ENCODE measurements at places on chromosomes 4 and X.

GRCh38 chrX:20361890-20362262, 95.2 kb upstream of the RPS6KA3 start:
- DNase-seq, result no peak

GRCh38 chr4:95638920-95639501, 90.2 kb upstream of the UNC5C start:
- DNase-seq, result no peak

DNA sequence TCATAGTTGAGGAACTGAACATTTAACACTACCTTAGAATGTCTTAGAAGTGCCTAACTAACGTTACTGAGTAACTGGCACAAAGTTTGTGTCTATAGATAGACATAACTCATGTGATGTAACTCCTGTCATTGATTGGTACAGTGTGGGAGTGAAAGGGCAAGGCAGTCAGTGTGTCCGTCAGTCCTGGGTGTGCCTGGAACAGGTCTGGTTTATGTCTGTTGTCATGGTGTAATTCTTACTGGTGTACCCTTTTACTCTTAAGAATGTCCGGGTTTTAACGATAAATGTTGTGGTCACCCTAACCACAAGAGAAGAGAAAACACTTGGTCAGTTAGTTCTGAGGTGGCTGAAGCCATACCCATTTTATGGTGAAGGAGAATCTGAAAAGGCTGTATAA, 93.1 kb upstream of the ESX1 start:
- DNase-seq, result no peak

DNA sequence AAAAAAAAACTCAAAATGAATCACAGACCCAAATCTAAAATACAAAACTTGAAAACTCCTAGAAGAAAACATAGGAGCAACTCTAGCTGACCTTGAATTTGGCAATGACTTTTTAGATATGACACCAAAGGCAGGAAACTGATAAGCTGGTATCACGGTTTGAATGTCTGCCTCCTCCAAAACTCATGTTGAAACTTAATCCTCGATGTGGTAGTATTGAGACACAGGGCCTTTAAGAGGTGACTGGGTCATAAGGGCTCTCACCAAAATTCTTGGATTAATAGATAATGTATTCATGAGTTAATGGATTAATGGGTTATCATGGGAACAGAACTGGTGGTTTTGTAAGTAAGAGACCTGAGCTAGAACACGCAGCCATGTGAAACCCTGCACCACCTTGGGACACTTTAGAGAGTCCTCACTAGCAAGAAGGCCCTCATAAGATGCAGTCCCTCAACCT, 40.5 kb downstream of the FRYL start:
- no peak for DNase-seq

DNA sequence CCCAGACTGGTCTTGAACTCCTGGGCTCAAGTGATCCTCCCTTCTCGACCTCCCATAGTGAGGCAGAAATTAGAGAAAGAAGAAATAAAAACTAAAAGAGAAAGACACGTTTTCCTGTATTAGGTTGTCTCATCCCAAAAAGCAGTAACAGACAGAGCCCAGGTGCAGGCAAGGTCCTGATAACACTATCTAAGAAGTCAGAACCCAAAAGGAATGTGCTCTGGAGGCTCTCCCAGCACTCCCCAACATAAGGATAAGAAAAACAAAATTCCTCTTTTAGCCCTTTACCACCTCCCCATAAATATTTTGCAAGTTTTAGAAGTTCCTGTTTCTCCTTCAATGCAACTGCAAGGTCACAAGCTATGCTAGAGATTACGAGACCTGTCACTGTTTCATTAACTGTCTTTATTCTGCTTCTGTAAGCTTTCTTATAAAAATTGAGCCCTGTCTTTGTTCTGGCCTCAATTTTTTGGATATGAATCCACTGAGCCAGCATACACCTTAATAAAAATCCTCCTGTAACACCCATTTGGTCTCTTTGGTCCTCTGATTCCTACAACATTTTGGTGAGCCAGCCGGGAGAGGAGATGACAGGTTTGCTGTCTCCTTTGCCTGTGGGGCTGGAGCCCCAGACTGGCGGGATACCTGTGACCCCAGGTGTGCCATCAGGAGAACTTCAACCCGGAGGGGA, 25.9 kb downstream of the LIAS start:
- no peak for DNase-seq

DNA sequence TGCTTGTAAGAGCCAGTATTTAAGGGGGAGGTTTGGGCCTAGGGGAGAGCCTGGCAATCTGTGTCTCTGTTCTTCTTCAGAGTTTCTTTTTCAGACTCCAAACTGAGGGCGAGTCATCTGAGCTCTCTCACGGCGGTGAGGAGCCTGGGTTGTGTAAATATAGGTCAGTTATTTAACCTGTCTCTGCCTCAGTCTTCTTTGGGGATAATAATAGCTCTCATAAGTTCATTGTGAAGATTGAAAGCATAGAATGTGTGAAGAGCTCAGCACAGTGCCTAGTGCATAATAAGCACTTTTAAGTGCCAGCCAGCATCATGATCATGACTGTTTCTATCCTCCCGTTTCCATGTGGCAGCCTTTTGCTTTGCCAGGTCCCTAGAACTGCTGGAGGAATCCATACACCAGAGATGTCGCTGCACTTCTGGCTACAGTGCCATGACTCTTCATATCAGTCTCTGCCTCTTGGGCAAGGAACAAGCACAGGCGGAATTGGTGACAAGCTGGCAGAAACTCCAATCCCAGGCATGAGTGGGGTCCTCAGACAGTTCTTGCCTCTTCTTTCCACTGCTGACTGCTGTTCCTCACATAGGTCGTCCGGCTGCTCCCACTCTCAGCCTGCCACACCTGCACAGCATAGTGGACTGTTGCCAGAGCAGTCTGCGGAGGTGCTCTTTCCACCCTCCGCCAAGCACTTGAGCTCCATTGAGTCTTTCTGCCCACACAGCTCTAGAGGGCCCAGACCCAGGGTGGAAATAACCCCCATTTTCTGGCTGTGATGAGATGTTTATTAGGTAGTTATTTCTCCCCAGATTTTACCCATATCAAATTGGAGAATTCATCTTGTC, 103.7 kb upstream of the MAML3 start:
- no peak for DNase-seq

GRCh38 chr4:126766241-126766640, 866.5 kb upstream of the INTU start:
- DNase-seq, result no peak

DNA sequence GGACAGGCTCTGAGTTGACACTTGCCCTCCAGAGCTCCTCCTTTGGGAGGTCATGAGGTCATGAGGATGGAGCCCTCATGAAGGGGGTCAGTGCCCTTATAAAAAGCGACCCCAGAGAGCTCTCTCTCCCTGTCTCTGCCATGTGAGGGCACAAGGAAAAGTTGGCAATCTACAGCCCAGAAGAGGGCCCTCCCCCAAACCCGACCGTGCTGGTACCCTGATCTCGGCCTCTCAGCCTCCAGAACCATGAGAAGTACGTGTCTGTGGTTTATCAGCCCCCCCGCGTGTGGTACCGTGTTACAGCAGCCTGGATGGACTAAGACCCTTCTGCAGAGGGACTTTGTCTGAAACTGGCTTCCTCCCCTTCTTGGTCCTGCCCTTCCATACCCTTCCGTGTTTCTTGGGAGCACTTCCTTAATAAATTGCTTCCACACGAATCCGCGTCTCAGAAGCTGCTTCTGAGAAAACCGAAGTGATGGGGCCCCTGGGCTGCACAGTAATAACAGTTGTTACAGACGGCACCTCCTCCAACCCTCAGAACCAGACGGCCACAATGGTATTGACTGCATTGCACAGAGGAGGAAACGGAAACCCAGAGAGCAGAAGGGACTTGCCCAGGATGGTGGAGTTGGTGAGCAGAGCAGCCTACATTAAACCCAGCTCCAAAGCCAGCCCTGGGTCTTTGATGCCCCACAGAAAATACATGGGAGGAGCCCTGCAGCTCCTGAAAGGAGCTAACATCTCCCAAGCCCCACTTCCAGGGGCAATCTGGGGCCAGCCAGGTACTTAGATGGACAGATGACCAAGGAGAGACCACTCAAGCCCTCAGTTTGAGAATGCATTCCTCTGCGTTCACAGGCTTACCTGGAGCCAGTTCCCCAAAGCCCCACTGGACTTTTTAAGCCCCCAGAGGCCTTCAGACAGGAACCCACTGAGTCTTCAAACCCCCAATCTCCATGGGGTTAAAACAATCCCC, 242.7 kb downstream of the BCOR start:
- no peak for DNase-seq

DNA sequence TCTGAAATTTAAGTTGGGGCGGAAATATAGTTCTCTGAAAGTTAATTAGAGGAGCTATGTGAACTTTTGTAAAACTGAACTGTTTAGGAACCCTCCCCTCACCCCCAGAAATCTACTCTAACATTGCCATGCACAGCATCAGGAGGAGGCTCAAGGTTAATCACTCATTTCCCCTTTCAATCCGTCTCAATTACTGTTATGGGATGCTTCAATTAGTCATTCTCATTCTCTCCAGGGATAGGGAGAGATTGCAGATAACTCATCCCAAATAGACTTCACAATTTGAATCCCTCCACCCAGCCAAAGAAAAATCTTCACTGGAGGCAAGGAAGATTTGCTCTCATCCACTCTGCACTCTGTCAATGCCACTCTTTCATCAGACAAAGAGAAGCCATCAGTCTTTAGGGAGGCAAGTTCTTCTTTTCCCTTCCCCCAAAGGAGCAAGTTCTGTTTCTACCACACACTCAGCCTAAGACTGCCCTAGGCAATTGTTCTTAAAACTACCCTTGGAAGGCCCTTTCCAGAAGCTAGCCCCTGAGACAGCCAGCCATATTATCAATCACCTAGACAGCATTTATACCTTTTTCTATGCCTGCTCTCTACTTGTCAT, 140.4 kb downstream of the SLC10A7 start:
- DNase-seq, result no peak

- DNase-seq, result no peak
Observed at GRCh38 chrX:153408221-153408721, 3.0 kb upstream of the ZFP92 start.

DNA sequence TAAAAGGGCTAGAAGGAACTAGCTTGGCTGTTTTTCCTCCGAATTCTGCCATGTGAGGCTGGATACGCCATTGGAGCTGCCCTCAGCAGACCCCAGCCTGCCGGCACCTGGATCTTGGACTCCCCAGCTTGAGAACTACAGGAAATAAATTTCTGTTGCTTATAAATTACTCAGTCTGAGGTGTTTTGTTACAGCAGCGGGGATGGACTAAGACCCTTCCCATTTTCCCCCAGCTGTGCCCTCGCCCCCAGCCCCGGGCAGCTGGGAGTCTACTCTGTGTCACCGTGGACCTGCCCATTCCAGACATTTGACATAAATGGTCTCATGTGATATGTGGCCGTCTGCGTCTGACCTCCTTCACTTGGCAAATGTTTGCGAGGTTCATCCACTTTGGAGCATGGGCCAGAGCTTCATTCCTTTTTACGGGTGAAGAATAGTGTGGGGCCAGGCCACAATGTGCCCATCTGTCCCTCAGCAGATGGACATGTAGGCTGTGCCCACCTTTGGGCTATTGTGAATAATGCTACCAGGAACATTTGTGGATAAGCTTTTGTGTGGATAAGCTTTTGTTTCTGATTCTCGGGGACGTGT, 30.7 kb upstream of the SPON2 start:
- no peak for DNase-seq

DNA sequence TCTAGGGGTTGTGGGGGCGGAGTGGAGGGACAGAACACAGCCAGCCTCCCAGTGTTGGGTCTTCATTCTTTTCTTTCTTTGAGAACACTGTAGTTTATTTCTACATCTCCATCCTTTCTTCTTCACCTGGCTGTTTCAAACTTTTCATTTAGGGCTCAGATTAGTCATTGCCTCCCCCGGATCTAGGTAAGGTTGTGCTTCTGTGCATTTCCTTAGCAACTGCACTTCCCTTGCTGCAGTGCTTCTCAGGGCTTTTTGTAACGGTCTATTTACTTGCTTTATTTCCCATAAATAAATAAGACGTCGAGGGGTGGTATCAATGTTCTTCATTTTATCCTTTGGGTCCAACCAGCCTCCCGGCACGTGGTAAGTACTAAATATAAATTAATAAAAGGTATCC, 31.3 kb downstream of the ADGRL3 start:
- DNase-seq, result no peak

DNA sequence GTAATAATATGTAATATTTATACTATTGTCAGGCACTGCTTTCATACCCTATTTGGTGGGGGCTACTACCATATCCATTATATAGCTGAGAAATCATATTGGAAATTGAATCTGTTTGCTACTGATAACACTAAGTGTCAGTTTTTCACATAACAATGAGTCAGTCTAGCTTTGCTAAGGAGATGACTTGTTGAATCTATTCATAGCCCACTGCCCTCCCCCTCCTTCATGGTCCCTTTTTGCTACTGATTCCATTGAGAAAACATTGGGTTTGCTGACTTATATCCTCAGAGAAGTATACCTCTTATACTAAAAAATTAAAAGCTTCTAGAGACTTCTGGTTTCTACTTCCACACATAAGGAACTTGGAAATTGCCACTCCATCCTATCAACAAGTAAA, 1898.4 kb downstream of the STIM2 start:
- DNase-seq, result no peak

DNA sequence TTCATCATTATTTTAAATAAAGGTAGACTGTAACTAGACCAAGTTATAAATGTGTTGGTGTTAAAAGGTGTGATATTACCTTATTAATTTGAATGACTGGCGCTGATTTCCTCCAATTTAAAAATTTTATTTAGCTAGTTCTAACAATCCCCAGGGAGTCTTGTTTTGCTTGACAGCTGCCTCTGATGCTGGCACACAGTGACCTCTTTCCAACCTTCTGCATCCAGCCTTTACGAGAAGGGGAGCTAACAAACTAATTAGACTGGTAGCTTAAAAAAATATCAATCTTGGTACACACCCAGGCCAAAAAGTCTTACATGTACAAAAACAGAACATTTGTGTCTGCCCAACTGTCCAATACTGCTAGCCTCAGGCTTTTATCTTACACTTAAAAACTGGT, 51.8 kb upstream of the ENPEP start:
- no peak for DNase-seq

- no peak for DNase-seq
Observed at GRCh38 chr4:124536946-124537345, 175.6 kb downstream of the ANKRD50 start.

Measured in NCI-H748 treated with DMSO at 0.1 percent for 48 hours (cell line).